ENCODE measurements at places on chromosomes 12 and 14.

GRCh38 chr12:61676520-61676919 lies 583.7 kb upstream of the USP15 start:
- no peak for DNase-seq

GRCh38 chr14:76196980-76197695 lies 45.4 kb downstream of the GPATCH2L start:
- no peak for DNase-seq

DNA sequence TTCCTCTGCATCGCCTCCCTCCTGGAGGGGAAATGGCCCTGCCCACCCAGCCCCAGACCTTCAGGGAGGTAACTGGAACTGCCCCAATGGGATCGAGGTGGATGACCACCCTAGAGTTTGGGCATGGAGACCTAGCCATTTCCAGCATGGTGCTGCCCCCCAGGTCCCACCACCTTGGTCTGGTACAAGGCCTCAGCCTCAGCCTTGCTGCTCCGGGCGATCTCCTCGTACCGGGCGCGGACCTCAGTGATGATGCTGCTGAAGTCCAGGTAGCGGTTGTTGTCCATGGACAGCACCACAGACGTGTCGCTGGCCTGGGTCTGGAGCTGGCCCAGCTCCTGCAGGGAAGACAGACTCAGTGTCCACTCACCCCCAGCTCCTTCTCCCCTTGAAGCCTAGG lies 4.4 kb downstream of the KRT78 start:
- no peak for DNase-seq

DNA sequence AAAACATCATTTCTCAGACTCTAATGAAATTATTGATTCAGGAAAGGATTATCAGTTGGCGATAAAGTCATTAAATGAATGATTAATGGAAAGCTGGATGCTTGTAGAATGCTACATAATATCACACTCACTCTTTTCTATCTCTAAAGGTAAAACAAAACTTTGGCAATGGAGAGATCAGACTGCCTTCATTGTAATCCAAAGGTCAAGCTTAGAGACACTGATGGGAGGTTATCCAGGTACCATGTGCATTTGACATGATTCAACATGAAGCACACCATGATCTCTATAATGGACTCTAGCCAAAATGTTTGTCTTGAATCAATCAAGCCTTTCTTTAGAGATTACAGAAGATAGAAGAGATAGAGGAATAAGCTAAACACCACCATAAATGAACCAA lies 110.1 kb upstream of the USP44 start:
- no peak for DNase-seq

GRCh38 chr12:106924268-106924861 lies 31.3 kb upstream of the TMEM263 start:
- no peak for DNase-seq

GRCh38 chr14:67557118-67557517 lies 24.0 kb downstream of the PLEKHH1 start:
- no peak for DNase-seq

DNA sequence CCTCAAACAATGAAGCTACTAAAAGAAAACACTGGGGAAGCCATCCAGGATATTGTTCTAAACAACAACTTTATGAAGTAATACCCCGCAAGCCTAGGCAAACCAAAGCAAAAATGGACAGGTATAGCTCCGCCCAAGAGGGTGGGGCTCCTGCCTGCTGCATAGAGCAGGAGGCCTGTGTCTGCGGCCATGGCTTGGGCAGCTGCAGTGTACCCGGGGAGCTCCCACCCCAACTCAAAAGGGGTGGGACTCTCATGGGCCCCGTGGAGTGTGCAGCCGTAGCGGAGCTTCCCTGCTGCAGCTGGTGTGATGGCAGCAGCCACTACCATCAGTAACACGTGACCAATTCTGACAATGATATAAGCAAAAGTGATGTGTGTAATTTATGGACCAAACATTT lies 264.2 kb upstream of the KITLG start:
- no peak for DNase-seq

DNA sequence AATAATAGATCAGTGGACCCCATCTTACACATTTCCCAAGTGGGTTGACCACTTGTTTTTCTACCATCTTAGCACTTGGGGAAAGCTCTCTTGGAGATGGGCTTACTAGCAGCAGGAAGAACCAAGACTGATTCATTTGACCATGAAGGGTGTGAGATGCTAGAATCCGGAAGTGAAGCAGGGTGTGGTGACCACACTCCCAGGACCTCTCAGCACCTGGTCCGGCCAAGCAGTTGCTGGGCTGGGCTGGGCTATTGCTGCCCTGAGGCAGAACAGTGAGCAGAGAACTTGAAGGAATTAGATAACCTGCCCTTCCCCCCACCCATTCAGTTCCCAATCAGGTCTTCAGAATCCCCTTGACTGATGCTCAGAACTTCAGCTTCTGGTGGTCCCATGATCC lies 24.4 kb downstream of the ADCY6 start:
- DNase-seq: no peak

Data from activated T-cell treated with anti-CD3 and anti-CD28 coated beads for 24 hours (primary cell).